ENCODE measurements at places on chromosomes 16 and 17.

GRCh38 chr16:78209951-78210661 lies 110.7 kb downstream of the WWOX start:
- DNase-seq: no peak

DNA sequence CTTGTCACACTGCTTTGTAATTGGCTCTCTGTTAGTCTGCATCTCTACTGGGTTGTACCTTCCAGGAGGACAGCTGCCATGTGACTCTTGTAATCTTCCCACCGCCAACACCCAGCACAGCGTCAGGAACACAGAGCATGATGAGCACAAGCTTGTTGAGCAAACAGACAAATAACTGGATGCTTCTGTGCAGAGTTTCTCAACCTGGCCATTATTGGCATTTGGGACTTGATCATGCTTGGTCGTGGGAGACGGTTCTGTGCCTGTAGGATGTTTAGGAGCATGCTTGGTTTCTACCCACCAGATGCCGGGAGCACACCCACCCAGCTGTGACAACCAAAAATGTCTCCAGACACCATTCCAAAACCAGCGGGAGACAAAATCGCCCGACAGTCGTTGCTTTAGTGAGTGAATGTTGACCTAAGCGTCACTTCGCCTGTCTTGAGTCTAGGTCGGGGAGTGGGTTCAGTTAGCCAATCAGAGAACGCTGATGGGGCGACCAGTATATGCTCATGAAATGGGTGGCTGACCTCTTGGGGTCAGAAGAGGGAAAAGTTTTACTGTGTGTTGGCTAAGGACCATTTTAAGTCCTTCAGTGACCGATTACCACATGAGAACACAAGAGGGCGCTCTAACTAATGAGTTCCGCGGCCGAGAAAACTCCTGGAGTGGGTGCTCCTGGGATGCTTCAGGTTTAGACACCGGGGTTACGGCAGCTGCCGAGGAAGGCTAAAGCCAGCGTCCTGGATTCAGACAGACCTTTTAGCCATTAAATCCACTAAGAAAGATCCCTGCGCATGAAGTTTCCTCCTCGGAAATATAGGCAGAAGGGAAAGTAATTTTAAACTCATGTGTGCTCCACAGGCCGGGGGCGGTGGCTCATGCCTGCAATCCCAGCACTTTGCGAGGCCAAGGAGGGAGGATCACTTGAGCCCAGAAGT lies 57.8 kb upstream of the TEX2 start:
- DNase-seq: no peak

GRCh38 chr16:84368308-84368996 lies at the start of gene ATP2C2:
Gene ATP2C2, plus strand, starts transcription at chr16:84368538. Its CDS starts 78 bp downstream, at chr16:84368616.
- DNase-seq: no peak

- no peak for DNase-seq
Observed at GRCh38 chr16:29876217-29876593, 13.2 kb upstream of the CDIPT start.

DNA sequence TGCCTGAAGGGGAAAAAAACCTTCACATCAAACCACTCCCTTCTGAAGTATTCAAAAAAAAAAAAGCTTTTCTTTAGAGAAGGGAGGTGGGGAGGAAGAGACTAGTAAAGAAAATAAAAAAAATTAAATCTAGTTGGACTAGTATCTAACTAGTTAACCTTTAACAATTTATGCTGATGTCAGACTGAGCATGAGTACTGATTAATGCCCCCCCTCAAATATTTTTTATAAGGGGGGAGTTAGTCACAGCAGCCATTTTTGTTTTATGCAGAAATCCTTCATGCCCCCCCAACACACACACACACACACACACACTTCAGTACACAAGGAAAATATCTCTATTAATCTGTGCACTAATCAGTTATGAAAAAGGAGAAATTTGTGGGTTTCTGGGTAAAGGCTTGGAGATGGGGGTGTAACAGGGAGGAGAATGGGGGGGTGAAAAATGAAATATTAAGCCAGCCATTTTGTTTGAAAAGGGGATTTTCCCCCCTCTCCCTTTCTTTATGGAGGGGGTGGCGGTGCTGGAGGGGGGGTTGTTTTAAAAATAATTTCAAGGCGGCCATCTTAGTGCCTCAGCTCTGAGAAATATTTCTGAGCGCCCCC lies 4.7 kb upstream of the CHD3 start:
- no peak for DNase-seq

- DNase-seq: no peak
Observed at GRCh38 chr16:24430954-24431760, 108.2 kb upstream of the RBBP6 start.

GRCh38 chr17:42475121-42475520 lies 16.4 kb downstream of the ATP6V0A1 start:
- DNase-seq: no peak

- no peak for DNase-seq
Observed at GRCh38 chr16:3019594-3020246, 448 bp upstream of the TNFRSF12A start.

DNA sequence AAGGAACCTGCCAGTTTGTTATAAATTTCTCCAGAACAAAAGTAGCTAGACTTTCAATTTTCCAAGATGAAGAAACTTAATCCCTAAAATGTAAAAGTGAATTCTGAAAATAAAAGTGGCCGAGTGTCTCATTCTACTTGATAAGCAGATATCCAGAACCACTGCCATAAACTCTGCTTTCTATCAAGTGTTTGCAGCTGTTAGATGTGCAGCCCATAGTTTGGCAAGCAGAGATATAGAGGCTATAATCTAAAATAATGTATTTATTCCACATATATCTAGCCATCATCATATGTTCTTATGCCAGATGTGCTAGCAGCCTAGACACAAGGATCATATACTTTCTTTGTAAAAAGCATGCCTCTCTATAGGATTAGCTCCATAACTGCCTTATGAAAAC lies 14.7 kb upstream of the FBXL20 start:
- DNase-seq: no peak

DNA sequence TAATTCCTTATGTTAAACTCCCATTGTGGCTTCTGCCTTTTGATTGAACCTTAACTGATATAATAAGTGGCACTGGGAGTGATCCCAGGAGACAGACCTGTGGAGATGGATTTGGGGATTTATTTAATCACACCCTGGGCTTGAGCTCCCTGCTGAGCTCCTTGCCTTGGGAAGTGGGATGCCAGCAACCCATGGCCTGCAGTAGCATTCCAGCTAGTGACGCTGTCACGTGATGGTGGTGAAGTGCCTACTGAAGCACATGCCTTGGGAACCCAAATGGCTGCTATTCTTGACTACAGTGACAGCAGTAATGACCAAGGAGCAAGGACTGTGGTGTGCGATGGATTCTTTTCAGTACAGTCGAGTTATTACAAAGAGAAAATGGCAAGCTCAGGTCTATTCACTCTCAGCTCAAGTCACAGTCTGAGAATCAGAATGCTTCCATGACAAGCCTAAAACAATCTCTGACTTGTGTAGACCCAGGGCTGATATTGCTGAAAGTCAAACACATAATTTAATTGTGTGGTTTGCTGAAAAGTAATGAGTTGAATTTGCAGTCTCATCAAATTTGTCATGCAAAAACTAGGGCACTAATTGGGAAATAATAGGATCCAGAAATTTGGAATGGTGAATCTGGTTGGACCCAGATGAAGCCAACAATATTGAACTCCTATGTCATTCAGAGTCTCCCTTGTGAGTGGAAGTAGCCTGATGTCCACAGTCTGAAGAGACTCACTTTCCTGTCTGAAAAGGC lies 47.1 kb downstream of the BCL7C start:
- no peak for DNase-seq
